ENCODE measurements at places on chromosomes 5 and 9.

DNA sequence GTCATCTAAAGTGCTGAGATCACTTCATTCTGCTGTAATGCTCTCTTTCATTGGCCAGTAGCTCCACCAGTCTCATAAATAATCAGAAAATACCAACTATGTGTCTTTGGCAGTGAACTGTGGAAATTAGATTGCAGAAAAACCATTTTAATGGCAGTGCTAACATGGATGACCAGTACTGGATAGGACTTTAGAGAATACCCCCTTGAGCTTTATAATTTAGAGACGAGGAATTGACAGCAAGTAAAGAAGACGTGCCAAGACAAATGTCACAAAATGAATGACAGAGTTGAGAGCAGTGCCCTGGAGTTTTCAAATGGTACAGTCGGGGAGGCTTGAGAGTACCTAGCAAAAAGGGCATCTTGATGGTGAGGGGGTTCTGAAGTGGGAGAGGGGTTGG lies 5.8 kb downstream of the MSANTD3 start:
- DNase-seq, result no peak

- no peak for DNase-seq
Measured at GRCh38 chr9:97629156-97629555, 4.0 kb downstream of the TSTD2 start.

- no peak for DNase-seq
Measured at GRCh38 chr5:153880106-153880505, 158.6 kb downstream of the FAM114A2 start.

GRCh38 chr9:88783711-88784083 lies 207.6 kb upstream of the S1PR3 start:
- no peak for DNase-seq

GRCh38 chr5:178308541-178309092 lies 76.0 kb upstream of the PHYKPL start:
- DNase-seq, result no peak

DNA sequence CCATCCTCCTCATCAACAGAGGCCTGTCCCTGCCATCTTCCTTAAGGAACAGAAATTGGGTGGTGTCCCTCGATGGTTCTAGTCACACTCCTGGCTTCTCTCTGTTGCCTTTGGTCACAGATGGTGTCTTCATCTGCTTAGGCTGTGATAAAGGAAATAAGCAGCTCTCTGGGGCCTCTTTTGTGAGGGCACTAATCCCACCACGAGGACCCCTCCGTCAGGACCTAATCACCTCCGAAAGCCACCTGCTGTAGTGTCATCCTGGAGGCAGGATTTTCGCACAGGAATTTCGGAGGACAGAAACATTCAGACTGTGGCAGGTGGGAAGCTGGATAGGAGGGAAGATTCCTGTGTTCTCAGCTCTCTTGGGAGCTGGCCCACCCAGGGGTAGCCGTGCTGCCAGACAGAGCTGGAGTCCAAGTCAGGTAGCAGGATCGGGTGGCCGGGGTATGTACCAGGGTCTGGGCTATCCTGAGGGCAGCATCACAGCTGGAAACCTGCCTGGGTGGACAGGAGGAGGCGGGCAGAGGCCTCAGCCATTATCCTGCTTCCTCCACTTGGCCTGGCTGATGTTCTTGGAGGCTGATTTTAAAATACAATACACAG lies 59.5 kb downstream of the ANKRD33B start:
- no peak for DNase-seq

DNA sequence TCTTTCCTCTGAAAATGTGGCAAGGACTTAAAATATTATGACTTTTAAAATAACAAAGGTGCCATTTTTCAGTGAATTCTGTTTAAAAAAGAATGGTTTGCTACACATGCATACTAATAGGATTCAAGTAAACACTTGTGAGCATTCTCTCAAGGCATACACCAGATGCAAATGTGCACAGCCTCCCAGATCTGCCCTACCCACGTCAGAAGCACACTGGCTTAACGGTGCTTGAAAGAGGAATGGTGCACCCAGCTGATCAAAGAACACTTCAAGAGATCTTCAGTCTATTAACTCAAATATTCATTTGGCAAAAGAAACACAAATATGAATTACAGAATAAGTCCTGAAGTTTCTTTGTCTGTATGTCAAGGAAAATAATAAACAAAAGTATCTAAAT lies 15.8 kb downstream of the GABRB2 start:
- no peak for DNase-seq

DNA sequence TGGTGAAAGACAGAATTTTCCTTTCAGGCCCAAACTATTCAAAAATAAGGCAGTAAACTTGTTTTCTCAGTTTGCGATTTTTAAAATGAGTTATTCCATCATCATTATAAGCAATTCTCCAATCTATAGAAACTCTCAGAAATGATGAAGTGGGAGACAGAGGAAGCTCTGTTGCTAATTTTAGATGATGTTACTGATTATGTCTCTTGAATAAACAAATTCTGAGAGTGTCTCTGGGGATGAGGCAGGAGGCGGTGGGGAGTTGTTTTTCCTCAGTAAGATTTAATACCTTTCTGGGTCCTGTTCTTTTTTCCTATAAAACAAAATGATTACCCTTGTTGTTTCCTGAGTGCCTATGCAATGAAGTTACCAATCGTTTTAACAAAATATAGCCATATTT lies 43.9 kb upstream of the TEX48 start:
- no peak for DNase-seq

- no peak for DNase-seq
Measured at GRCh38 chr9:78539904-78540303, 243.0 kb downstream of the PSAT1 start.

GRCh38 chr9:93077811-93078210 lies 18.2 kb upstream of the CARD19 start:
- DNase-seq, result no peak

DNA sequence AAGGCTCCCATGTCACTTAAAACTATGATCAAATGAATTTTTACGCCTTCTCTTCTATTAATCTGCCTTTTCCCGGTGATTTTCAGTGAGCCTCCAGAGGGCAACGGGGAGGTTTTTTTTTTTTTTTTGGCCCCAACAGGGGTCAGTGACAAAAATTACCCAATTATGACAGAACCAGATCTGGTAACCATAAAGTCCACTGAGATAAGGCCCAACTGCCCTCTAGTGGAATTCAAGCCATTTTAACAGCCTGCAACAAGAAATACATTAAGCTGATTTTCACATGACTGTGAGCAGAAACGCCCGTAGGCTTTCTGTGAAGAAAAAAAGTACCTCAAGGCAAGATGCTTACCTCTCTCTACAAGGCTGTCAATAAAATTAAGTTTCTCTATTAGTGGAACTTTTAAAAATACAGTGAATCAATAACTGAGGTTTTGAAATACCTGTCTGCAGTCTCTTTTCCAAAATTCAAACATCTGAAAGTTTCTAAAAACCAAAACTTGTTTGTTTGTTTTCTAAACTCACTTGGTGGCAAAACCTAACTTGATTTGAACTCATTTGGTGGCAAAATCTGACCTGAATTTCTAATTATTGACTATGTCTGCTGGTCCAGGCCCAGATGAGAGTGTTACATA lies 49.7 kb upstream of the FST start:
- no peak for DNase-seq

DNA sequence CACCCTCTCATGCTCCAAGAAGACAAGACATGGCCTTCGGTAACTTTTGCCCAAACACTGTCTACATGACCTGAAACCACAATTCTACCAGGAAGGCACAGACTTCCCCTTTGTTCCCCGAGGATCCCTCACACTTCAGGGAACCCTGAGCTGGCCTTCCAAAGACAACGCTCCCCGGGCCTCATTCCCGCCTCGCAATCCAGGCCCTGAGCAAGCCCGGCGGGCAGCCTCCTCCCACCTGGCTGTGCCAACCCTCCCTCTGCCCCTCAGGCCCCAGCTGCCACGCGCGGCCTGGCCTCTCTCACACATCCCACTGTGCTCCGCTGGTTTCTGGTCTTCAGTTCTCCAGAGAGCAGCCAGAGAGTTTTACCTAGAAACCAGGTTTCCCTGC lies 7.3 kb downstream of the QSOX2 start:
- no peak for DNase-seq

DNA sequence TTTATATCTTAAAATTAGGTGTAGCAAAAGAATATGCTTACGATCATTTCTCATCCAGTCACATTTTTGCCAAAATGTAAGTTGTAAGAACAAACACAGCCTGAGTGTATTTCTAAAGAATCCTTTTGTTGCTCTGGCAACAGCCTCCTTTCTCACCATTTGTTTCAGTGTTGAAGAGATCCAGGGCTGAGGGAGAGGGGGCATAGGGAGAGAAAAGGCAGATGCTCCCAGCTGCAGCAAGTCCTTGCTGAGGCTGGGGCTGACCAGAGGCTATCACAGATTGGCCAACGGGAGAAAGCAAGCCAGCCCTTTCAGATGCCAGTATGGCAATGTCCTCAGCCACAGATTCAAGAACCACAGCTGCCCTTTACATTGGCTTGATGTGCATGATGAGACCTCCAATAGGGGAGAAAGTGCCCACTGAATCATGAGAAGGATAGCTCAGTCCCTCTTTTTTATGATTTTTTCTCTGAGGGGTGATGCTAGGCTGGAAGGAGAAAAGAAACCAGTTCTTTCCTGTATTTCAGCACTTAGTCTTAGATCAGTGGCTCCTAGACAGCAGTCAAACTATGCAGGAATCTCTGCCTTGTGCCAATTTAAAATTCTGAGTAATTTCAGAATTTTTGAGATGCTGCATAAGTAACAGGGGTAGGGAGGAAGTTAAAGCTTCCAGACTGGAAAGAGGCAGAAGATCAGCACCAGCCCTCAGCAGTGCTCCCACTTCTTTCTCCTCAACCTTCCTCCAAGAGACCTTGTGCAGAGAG lies 142.1 kb downstream of the LHFPL2 start:
- DNase-seq, result no peak

GRCh38 chr9:129667850-129668249 lies 2.4 kb downstream of the PRRX2 start:
- no peak for DNase-seq

DNA sequence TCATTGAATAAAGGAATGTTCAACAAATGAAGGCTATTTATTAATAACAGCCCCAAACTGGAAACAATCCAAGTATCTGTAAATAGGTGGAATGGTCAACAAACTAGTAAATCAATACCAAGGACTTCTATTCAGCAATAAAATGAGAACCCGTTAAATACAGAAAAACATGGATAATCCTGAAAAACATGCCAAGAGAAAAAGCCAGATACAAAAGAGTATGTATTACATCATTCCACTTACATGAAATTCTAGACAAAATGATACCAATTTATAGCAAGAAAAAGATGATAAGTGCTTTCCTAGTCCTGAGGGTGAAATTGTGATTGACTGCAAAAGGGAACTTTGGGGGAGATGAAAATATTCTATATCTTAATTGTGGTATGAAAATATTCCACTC lies 3.1 kb downstream of the PJA2 start:
- DNase-seq, result no peak

Measured in GM18507 (cell line).